ENCODE measurements at places on chromosomes 4 and X. TPM values are rescaled to one million over a fixed set of nuclear protein-coding genes. Genes with fewer than 3 reads are reported as not detected.

IL1RAPL1 gene
- 0.16 TPM for total RNA-seq

DNA sequence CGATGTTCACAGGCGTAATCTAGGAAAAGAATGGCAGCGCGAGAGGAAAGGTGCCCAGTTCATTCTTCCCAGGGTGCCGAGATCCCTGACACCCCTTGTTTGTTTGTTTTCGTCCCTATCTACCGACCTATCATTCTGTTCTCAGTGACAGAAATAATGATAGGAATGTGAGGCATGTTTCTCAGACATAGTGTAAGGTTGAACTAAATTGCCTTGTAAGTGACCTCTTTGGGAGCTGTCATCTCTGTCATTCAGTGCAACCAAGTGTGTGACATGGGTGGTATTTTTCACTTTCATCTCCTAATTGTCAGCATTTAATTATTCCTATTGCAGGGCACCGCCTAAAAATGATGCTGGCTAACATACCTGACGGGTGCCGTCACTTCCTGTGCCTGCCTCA, 24.4 kb downstream of the CLDN22 start:
- no peaks in the 10 kb centered on the region for H3K4me1 ChIP-seq
- H3K4me3 ChIP-seq, result no peak overlapping the region
- H3K27me3 ChIP-seq, result no peaks in the 10 kb centered on the region
- DNase-seq, result no peak

MAGEB2 gene
- not detected for total RNA-seq

- H3K27ac ChIP-seq, result no peak overlapping the region
- H3K4me3 ChIP-seq, result no peak overlapping the region
Measured at GRCh38 chr4:122633211-122633610, 12.3 kb upstream of the IL21 start.

DNA sequence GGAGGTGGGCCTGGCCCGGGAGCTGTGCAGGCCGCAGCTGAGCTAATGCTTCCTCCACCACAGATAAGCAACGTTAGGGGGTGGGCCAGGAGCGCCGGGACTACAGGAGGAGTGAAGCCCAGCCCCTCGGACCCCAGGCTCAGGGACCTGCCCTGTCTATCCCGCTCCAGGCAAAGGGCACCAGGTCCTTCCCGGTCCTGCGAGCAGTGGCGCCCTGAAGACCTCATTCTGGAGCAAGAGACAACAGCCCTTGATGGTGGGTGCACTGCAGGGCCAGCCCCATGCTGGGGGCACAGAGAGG, 730 bp upstream of the TREX2 start:
- H3K36me3 ChIP-seq, result no peaks in the 10 kb centered on the region
- no peak for DNase-seq
- H3K4me3 ChIP-seq, result no peak overlapping the region
- no peaks in the 10 kb centered on the region for H3K4me1 ChIP-seq
- no peak overlapping the region for H3K27ac ChIP-seq
- H3K27me3 ChIP-seq, result no peaks in the 10 kb centered on the region

GRCh38 chrX:67779099-67779498, 235.3 kb downstream of the AR start:
- no peaks in the 10 kb centered on the region for H3K36me3 ChIP-seq
- no peak overlapping the region for H3K4me3 ChIP-seq
- DNase-seq, result peak; percentile 48
- peaks cover 24% of the 10 kb centered on the region for H3K4me1 ChIP-seq
- no peaks in the 10 kb centered on the region for H3K27me3 ChIP-seq

EVC2 gene
- 0.50 TPM for total RNA-seq

DNA sequence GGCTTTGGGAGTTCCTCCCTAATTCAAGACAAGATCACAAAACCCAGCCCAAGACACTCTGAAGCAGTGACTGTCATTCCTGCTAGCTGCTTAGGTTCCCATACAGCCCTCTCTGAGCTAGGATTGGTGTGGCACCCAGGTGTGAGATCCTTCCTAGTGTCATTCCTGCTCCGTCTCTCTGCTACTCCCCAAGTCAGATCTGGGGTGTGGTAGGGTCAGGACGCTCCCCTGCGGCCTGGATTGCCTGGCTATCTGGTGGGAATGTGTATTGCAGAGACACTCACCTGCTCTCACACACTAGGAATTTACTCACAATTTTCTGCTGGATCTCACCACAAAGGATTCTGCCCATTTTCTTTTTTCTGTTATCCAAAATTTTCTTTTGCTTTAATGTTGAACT, 560.8 kb upstream of the ATOH1 start:
- H3K4me1 ChIP-seq, result no peaks in the 10 kb centered on the region
- no peak for DNase-seq
- no peaks in the 10 kb centered on the region for H3K27me3 ChIP-seq
- no peaks in the 10 kb centered on the region for H3K36me3 ChIP-seq
- no peak overlapping the region for H3K27ac ChIP-seq

All from psoas muscle (tissue), 8 donors.